ENCODE measurements at places on chromosomes 5 and 9. TPM values are rescaled to one million over a fixed set of nuclear protein-coding genes. Genes with fewer than 3 reads are reported as not detected.
A peak's percentile ranks its signal among the peaks of the same experiment; 100 is the strongest.

The C9orf153 gene
- polyA plus RNA-seq = 0.22 TPM

The PCSK1 gene
- 23.6 TPM for polyA plus RNA-seq

DNA sequence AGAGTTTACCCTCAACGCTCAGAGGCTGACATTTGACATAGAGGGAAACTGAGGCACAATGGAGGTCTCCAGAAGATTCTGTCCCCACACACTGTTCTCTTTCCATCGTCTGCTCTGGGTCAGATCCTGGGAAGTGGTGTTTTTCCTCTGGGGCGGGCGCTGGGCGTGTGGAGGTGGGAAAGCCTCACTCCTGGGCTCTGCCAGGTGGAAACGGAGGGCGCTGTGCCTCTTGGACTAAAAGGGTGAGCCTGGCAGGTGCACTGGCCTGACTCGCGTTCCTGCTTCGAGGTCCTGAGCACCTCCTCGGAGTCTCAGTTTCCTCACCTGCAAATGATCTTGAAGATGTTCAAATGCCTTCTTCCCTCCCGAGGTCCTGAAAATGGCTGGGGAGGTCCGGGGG is 25.7 kb upstream of the FCN1 start:
- no peak for DNase-seq

- no peak for DNase-seq
Measured at GRCh38 chr9:16771356-16771755, 99.1 kb downstream of the BNC2 start.

DNA sequence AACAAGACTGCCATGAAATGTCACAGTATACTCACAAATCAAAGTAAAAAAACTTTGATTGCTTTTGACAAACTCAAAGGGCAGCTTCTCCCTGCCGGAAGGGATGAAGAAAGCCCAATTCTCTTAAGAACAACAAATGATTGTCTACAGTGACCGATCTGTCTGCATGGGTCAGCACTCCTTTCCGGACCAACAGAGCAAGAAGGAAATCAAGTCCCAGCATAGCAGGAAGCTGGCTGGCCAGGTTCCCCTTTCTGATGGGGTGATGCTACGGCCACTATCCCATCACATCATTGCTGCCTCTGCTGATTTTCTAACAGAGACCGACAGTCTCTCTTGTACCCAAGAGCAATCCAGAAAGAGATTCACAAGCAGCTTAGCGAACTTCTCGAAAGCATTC is 692 bp downstream of the C1QTNF3 start:
- DNase-seq = no peak

The PIK3R1 gene
- 61.7 TPM for polyA plus RNA-seq

DNA sequence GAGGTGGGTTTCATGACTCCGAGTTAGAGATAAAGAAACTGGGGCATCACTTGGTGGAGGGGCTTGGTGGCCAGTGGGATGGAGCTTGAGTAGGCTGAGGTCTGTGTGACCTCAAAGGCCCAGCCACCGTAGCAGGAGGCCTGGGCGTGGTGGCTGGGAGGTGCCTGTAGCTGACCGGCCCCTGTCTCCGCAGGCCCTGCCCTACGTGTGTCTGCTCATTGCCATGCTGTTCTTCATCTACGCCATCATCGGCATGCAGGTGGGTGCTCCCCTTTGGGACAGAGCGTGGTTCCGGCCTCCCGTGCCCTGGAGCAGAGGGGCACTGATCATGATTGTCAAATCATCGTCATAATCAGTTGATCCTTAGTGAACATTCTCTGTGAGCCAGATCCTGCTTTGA is 196.2 kb downstream of the CACNA1B start:
- no peak for DNase-seq

The ABO gene
- 19.6 TPM for polyA plus RNA-seq

- DNase-seq = no peak
Measured at GRCh38 chr5:179765400-179765799, 28.4 kb upstream of the LTC4S start.

GRCh38 chr9:87656485-87656884 is 69.4 kb upstream of the CTSL start:
- DNase-seq = no peak

DNA sequence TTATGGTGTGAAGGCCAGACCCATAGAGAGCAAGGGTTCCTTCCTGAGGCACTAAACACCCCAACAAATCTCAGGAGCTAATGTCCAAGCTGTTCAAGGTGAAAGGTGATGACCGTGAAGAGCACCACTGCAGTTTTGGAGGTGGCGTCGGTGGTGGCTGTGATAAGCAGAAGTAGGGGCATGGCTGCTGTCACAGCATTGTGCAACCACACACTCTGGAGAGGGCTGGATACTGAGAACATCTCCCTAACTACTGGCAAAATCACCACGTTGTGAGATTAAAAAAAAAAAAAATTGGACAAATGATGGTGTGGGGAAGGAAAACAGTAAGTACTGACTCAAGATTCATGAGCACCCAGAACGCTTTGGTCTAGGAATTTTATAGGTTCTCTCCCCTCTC is 156.5 kb downstream of the PJA2 start:
- DNase-seq = no peak

DNA sequence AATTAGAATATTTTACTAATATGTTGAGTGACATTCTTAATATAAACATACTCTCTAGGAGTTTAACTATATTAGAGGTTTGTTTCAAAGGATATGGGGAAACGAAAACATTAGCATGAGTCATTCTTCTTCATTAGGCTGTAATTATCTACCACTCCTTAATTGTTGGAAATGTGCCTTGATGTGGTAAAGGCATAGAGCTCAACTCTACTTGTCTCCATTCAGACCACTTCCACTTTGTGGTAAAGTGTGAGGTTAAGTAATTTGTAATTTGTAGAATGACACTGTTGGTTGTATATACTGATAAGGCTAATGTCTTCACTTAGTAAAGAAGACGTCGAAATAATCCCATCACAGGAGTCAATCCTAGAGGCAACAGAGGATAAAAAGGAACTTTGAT is 58.1 kb downstream of the HAPLN1 start:
- no peak for DNase-seq

DNA sequence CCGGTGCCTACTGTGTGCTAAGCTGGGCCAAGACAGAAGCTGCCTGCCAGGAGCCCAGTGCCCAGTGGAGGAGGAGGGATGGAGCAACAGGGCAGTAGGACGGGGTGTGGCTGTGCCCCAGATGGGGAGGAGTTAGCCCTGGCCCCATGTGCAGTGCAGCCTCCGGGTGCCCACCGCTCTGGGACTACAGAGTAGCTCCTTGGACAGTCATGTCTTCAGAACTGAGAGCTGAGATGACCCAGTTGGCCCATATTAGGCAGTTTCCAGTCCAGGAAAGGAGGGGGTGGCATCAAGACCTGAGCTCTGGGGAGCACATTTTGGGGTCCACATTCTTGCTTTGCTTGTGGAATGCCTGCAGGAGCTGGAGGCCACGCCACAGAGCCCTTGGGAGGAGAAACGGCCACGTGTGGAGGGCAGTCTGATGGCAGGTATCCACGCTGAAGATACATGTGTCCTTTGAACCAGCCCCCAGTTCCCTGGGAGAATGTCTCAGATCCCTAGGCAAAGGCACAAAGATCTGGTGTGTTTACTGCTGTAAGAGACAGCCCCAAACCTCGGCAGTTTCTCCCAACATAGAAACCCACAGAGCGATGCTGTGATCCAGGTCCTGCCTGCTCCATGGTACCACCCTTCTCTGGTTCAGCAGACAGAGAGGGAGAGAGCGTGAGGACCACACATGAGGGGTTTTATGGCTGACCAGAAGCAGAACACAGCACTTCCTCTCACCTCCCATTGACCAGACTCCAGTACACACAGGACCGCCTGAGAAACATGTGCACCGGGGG is 46.8 kb upstream of the FCN1 start:
- DNase-seq = no peak

DNA sequence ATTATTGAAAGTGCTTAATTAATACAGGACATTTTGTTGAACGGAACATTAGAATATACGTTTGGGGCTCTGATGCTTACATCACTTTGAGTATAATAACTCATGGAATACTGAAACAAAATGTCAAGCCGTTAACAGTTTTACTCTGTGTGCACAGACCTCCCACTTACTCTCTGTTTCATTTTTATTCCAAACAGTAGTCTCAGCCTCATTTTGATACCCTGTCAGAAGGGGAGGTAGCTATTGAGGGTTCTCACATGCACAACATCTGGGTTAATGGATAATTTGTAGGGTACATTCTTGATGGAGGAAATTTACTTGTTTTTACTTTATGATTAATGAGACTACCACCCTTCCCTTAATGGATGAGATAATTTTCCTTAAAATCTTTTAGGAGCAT is 59.0 kb downstream of the SCAMP1 start:
- no peak for DNase-seq

The SPATA31C1 gene
- 0.18 TPM for polyA plus RNA-seq

DNA sequence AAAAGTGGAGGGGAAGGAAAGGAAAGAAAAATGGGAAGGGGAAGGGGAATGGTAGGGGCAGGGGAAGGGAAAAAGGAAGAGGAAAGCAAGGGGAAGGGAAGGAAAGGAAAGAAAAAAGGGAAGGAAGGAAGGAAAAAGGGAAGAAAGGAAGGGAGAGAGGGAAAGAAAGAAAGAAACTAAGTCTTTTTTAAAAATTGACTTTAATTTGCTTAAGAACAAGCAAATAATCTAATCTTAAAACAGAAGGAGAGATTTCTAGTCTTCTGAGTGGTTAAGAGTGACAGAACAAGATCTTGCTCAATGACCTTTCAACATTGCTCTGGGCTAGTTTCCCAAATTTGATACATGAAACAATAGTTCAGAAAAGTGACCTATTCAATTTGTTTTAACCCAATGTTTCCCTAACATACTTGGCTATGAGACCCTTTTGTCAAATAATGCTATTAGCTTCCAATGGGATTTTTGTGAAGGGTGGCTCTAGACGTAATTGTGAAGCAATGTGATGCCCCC is 33.4 kb upstream of the GLIS3 start:
- DNase-seq = no peak

- peak; percentile 1 for DNase-seq
Measured at GRCh38 chr9:115808108-115808507, 345.5 kb upstream of the PAPPA start.

- no peak for DNase-seq
Measured at GRCh38 chr5:50406877-50407276, 34.2 kb downstream of the EMB start.

The GAPT gene
- 0.57 TPM for polyA plus RNA-seq

The SLC34A3 gene
- 36.9 TPM for polyA plus RNA-seq

The FAT2 gene
- polyA plus RNA-seq = 0.75 TPM

DNA sequence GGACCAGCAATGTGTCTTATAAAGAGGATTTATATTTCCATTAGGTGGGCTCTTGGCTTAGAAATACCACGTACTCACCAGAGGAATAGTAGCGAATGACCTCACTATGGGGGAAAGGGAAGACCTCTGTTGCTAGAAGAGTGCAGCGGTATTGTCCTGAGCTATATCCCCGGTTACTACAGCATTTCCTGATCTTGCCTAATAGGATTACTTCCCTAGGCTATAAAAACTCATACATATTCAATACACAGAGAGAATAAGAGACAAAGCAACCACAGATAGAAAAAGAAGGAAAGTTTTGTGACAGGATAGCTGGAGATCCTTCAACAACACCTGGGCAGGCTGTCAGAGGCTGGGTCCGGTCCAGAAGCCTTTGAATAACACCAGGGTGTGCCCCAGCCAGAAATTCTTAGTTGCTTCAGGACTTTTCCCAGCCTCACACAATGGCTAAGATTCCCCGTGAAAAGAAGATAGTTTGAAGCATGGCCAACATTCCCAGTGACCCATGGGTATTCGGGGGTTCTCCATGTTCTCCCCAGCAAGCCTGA is 85.4 kb downstream of the TRIM36 start:
- no peak for DNase-seq

The SV2C gene
- 3.0 TPM for polyA plus RNA-seq

The CA9 gene
- polyA plus RNA-seq = 4.2 TPM

GRCh38 chr5:6803981-6804550 is 90.8 kb downstream of the TENT4A start:
- DNase-seq = no peak

DNA sequence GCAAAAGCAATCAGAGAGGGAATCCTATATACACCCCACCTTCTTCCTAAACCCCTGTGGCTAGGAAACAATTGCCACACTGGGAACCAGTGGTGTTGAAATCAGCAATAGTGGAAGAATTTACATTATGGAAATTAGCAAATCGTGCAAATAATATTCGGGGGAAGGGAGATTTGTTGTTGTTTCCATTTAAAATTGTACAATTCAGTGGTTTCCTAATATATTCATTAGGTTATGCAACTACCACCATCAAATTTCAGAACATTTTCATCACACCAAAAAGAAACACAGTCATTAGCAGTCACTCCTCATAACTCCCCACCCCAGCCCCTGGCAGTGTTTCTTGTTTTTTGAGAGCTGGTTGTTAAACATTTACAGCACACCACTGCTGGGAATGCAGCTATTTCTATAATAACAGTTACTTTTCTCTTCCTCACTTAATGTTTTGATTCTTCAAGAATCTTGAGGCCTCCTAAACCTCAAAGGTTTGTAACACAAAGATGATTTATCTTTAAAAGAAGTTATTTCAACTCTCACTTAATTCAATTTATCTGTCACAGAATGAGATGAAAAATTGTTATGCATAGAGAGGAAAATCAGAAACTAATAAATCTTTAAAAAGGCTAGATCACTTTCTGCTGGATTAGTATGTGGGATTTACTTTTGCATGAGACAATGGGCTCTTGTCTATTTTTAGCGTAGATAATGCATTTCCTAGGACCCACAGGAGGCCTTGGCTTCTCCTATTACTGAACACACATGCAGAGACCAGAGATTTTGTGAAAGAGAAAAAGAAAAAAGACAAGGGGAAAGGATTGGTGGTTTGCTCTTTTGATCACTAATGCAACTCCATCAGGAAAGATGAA is 91.8 kb upstream of the DAPK1 start:
- DNase-seq = no peak

DNA sequence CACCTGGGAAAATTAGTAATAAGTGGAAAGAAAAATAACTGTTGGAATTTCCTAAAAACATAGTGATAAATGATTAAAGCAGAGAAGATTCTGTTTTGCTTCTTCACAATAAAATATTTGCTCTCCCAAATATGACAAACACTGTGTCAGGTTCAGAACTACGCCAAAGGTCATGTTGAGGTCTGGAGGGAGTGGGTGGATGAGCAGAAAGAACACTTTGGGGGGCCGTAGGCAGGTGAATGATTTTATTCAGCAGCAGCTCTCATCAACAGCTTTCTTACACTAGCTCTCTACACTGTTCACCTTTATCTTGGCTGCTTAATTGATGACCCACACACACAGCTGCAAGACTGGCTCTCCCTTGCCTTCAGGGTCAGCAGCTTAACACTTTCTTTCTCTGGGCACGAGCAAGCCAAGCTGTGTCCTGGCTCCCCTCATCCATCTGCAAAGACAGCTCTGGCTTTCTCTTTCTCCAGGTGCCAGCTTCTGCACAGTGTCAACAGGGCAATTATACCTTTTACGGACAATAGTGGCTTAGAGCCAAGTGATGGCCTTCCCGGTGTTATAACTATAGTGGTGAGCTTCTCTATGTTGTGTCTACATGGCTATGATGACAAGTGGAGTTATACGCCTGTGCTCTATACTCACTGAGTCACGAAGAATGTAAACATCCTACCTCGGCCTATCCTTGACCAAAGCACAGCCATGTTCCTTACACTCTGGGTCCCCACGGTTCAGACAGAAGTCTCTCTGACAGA is 18.9 kb upstream of the GPX8 start:
- DNase-seq = no peak

- no peak for DNase-seq
Measured at GRCh38 chr9:77726289-77726688, 78.2 kb upstream of the GNA14 start.

The RMI1 gene
- polyA plus RNA-seq = 12.0 TPM

Data from large intestine (tissue), 12 donors.